Activated naive CD4-positive, alpha-beta T cell treated with anti-CD3 and anti-CD28 coated beads for 36 hours (primary cell): ENCODE measurements at places on chromosomes 11 and 22.

GRCh38 chr11:82458761-82459160, 274.9 kb downstream of the FAM181B start:
- H3K27ac ChIP-seq = no peak overlapping the region
- H3K4me1 ChIP-seq = no peaks in the 10 kb centered on the region
- no peaks in the 10 kb centered on the region for H3K27me3 ChIP-seq
- H3K4me3 ChIP-seq = no peak overlapping the region
- no peak for DNase-seq

DNA sequence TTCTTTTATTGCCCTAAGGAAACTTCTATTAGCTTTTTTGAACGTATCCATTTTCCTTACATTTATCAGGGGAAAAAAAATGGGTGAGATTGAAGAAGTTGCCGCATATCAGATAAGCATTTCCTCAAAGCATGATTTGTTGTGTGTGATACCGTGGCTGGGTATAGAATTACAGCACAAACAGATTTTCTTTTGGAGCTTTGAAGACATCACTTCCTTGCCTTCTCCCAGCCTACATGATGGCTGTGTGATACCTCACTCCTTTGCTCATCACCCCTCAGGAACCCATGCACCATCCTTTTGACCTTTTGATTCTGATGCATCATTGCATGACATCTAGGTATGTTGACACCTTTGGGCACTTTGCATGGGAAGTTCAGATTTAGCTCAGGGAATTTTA, 1155.3 kb downstream of the BRD1 start:
- no peaks in the 10 kb centered on the region for H3K4me1 ChIP-seq
- H3K4me3 ChIP-seq = no peak overlapping the region
- H3K27ac ChIP-seq = no peak overlapping the region
- no peaks in the 10 kb centered on the region for H3K36me3 ChIP-seq
- DNase-seq = no peak

DNA sequence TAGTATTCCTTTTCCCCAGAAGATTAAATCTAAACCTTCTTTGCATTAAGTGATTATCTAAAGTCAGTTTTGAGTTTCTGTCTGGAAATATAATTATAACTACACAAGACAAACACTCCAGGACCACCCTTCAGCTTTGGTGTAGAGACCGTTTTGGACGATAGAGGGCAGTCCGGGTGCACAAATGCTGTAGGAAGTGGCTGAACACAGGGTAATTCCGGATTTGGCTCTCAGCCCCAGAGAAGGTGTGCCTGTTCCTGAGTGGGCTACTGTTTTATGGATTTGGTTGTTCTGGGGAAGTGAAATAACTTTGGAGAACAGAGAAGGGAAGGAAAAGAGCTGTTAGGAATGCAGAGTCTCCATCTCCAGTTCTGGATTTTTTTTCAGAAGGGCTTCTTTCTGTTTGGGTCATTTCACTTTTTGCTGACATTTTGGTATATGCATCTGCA, 14.8 kb downstream of the EXT2 start:
- H3K27me3 ChIP-seq = no peaks in the 10 kb centered on the region
- DNase-seq = peak; percentile 76
- no peak overlapping the region for H3K27ac ChIP-seq
- peaks cover 26% of the 10 kb centered on the region for H3K36me3 ChIP-seq
- no peak overlapping the region for H3K4me3 ChIP-seq

DNA sequence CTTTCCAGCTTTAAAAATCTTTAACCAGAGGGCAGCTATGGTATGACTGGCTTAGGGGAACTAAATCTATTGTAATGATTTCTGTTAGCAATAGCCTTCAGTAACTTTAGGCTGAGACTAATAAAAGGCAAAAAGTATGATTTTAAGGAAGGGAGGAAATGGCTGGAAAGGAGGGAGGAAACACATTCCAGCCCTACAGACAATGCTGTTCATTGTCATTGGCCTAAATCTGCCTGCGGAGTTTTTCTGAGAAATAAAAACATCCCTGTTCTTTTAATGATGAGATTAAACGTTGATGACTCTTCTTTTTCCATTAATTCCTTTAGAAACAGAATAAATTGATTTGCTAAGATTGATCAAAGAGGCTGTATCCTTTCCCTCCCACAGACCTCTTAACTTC, 99.6 kb upstream of the GRAMD1B start:
- H3K4me1 ChIP-seq = no peaks in the 10 kb centered on the region
- no peak for DNase-seq
- H3K36me3 ChIP-seq = peaks cover 2% of the 10 kb centered on the region
- no peak overlapping the region for H3K4me3 ChIP-seq
- peaks cover 3% of the 10 kb centered on the region for H3K27me3 ChIP-seq
- no peak overlapping the region for H3K27ac ChIP-seq

- no peak overlapping the region for H3K4me3 ChIP-seq
- DNase-seq = no peak
- no peaks in the 10 kb centered on the region for H3K36me3 ChIP-seq
- H3K27me3 ChIP-seq = no peaks in the 10 kb centered on the region
- H3K4me1 ChIP-seq = no peaks in the 10 kb centered on the region
These were observed 432.2 kb downstream of the RAB38 start for GRCh38 chr11:87743007-87743406.

DNA sequence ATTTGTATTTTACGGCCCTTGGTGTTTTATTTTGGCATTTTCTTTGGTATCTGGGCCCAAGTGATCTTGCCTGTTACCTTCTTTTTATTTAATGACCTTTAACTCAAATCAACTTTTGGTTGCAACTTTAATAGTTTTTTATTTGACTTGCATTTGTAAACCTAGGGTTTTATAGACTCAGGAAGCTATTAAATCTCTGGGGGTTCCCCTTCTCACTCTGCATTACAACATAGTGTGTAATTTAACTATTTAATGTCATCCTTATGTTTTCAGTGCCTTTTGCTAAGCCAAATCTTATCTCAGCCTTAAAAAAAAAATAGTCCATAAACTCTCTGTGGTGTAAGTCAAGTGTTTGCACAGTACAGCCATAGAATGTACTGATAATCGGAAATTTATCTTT, 3.4 kb downstream of the FJX1 start:
- no peaks in the 10 kb centered on the region for H3K36me3 ChIP-seq
- H3K27ac ChIP-seq = no peak overlapping the region
- peaks cover 12% of the 10 kb centered on the region for H3K4me1 ChIP-seq
- DNase-seq = no peak
- H3K27me3 ChIP-seq = peaks cover 52% of the 10 kb centered on the region

GRCh38 chr11:86182976-86183584, 61.5 kb upstream of the EED start:
- no peaks in the 10 kb centered on the region for H3K27me3 ChIP-seq
- peaks cover 3% of the 10 kb centered on the region for H3K4me1 ChIP-seq
- DNase-seq = peak; percentile 68
- H3K27ac ChIP-seq = no peak overlapping the region

DNA sequence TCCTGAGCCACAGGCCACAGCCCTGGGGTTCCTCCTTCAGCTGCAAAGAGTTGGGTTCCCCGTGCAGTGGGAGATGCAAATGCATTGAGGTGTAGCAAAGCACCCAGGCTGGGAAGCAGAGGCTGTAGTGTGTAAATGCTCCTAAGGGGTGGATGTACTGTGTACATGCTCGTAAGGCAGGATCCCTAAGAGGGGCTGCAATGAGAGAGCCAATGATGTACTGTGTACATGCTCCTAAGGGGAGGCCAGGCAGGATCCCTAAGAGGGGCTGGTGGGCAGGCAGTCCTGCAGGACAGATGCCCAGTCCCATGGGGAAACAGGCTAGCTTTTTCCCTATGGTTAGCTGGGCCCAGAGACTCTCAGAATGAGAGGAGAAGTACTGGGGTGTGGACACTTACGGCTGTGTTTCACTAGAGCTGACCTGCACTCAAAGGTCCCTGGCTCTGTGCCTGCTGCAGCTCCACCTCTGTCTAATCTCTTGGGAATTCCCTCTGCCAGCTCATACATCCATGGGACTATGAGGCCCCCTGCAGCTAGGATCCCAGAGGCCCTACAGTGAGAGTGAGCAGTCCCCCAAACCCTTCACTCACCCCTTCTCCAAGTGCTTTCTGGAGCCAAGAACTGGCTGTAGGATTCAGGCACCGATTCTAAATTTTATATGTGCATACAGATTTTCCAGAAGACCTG, 261.9 kb upstream of the LUZP2 start:
- H3K4me1 ChIP-seq = no peaks in the 10 kb centered on the region
- no peaks in the 10 kb centered on the region for H3K27me3 ChIP-seq
- no peak overlapping the region for H3K4me3 ChIP-seq
- no peaks in the 10 kb centered on the region for H3K36me3 ChIP-seq
- H3K27ac ChIP-seq = no peak overlapping the region

- H3K27me3 ChIP-seq = no peaks in the 10 kb centered on the region
- H3K4me3 ChIP-seq = no peak overlapping the region
- H3K4me1 ChIP-seq = peaks cover 65% of the 10 kb centered on the region
- no peak for DNase-seq
These were observed 678 bp downstream of the CD248 start for GRCh38 chr11:66315921-66316811.

- DNase-seq = no peak
- H3K4me3 ChIP-seq = no peak overlapping the region
- no peaks in the 10 kb centered on the region for H3K36me3 ChIP-seq
- no peak overlapping the region for H3K27ac ChIP-seq
These were observed 58.2 kb upstream of the LRRC55 start for GRCh38 chr11:57123590-57123989.
